ENCODE measurements at places on chromosomes 4 and X. TPM values are rescaled to one million over a fixed set of nuclear protein-coding genes. Genes with fewer than 3 reads are reported as not detected.

The PCDH18 gene
- total RNA-seq, result 3.9 TPM

The TENT5D gene
- total RNA-seq, result not detected

DNA sequence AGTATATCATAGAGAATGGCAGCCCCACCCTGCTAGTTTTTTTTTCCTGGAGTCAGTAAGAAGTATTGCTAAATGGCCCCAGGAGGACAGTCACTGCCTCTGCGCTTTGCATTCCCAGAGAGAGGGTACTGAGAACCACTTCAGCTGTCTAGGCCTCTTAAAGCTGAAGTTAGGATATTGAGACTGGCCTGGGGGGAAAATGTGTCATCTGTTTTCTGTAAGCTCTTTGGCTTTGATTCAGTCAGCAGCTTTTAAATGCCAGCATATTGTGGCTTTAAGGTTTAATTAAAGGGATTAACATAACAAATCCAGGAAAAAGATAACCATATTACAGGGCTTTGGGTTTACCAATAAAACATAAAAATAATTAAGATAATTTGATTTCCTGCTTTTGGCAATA lies 852.0 kb downstream of the PCDH18 start:
- DNase-seq, result no peak

- no peak for DNase-seq
Measured at GRCh38 chrX:151153086-151153485, 23.3 kb upstream of the GPR50 start.

DNA sequence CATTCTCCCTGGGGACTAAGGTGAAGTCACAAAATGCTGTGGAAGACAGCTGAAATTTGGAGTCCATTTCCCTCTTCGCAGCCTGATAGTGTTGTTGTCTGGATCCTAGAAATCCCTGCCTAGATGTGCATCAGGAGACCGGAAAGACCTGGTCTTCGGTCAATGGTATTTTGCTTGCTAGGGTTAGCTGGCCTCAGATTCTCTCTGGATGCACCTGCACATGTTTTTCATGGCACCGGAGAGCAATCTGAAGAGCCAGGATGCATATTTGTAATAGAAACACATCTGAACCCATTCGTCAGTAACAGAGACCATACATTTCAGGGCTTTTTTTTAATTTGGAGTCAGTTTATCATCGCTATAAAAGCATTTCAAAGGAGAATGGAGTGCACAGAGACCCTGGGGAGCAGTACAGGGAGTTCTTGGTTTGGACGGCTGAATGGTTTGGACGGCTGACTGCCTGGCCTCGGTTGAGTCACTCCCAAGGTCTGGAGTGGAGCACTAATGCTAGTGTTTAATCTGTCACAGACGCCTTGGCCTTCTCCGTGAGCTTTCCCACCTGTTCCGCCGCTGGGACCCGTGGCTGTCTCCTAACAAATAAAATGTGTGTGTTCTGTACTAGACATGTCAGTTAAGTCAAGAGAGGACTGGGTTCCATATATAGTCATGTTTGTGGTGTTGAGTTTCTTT lies 7.5 kb upstream of the PDLIM3 start:
- DNase-seq, result peak; percentile 82

DNA sequence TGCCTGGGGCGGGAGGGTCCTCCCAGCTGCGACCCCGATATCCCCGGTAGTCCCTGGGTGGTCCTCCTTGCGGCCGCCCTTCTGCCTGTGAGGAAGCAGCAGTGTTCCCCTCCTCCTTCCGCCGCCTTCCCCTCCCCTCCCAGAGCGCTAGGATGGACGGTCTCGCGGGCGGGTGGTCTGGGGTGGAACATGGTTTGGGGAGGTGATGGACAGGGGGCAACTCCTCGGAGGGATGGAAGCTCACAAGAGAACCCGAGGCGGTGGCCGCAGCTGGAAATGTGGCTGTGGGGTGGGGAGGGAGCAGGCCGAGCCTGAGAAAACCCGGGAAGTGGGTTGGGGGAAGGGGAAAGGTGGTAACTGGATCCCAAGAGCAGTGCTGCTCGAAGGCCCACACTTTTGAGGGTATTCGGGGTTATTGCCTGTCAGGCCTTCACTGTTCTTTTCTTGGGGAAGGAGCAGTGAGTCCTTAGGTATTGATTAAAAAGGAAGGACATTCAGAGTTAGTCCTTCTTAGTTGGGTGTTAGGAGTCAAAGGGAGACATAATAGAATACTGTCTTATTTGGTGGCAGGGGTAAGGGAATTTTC lies 581 bp downstream of the UBE2K start:
- DNase-seq, result peak; percentile 56

DNA sequence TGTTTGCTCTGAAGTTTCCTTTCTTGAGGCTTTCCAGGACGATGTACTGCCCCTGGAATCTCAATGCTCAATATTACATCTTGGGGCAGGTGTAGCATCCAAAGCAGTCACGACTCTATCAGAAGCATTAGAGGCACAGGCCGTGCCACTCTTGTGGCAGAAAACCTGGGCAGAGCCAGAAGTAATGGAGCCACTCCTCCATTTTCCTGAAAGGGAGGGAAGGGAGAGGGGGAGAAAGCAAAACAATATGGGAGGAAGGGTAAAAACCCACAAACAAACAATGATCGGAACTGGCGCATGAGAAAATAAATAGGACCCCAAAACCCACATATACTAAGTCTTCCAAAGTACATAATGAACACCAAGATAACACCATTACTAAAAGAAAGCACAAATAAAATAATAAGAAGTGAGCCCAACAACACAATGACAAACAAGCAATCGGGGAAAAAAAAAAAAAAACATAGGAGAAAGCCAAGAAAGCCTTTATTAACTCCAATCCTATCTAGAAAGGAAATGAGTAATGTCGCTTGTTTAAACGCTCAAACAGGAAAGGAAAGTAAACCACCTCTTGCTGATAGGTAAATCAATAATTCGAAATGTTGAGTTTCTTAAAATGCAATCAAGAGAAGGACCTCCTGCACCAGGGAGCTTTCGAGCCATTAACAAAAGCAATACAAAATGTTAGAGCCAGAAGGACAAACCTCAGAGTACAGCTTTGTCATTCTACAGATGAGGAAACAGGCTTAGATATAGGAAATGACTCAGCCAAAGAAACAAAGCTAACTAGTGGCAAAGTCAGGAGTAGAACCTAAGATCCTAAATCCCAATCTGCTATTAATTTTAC lies 117.4 kb downstream of the ATRX start:
- no peak for DNase-seq

GRCh38 chr4:145773581-145774234 lies 93.8 kb downstream of the C4orf51 start:
- DNase-seq, result no peak

DNA sequence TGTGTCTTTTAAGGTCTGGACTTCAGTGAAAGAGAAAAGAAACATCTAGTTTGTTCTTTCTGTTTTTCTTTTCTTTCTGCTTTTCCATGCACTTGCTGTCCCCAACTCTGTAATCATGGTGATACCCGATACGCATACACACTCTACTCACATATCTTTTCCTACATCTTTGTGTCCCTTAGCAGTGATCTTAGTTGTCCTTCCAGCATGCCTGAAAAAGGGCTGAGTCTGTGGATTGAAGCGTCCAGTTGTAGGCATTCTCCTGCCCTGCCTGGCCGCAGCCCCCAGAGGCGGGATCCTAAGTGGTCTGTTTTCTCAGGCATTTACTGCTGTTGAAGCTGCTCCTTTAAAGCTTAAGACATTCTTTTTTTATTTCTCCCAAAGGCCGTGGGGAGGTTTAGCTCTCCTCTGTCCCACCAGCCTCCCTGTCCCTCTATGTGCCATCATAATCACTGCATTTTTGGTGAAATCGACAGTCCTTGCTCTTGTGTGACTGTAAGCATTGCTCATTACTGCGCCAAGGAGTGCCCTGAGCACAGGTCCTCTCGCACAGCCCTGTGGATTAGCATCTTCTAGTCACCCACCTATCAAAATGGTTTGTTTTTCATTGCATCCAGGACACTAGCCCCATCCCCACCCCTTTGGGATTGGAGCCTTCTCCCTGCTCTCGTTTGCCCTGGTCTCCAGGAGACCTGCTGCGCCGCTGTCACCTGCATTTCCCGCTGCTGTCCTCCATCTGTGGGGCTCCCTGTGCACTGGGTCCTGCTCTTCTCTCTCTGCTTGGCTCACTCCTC lies 4.4 kb downstream of the RGS12 start:
- no peak for DNase-seq

GRCh38 chrX:137915466-137915865 lies 349.5 kb downstream of the ZIC3 start:
- no peak for DNase-seq
